Activated CD4-positive, alpha-beta memory T cell treated with anti-CD3 and anti-CD28 coated beads for 36 hours (primary cell): ENCODE measurements at places on chromosomes 2 and 18. TPM values are rescaled to one million over a fixed set of nuclear protein-coding genes. Genes with fewer than 3 reads are reported as not detected.

DNA sequence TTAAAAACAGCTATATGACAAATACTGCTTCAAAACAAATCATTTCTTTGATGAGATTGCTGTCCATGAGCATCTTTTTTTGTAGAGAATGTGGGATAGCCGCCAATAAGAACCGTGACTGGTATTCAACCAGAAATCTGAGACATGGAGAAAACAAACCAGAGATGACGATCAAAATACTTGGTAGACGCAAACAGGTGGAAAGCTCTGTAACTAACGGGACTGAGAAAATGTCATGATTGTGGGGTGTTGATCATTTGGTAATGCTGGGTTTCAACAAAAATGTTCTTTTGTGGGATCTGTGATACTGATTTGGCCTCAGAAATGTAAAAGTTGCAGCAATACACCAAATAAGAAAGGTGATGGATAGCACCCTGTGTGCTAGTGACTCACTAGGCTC lies 364.8 kb downstream of the NYAP2 start:
- DNase-seq: no peak

Gene GALNT14
- total RNA-seq: 0.43 TPM

DNA sequence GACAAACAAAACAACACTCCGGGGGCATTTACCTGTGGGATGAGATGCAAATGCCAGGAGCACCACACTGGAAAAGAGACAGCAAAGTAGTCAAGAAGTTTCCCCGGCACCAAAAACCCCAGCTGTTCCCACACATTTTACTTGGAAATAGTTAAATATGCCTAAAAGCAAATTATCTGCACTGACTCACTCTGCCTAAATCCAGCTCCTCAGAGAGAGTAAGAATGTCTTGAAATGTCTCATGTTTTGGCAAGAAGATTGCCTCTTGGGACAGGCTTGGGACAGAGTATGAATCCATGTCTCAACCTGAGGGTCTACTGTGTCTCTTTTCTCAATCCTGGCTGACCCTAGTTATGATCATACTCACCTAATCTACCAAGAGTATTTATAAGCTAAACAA lies 87.5 kb upstream of the RIOK3 start:
- DNase-seq: no peak

Gene LYPD1
- total RNA-seq: not detected

DNA sequence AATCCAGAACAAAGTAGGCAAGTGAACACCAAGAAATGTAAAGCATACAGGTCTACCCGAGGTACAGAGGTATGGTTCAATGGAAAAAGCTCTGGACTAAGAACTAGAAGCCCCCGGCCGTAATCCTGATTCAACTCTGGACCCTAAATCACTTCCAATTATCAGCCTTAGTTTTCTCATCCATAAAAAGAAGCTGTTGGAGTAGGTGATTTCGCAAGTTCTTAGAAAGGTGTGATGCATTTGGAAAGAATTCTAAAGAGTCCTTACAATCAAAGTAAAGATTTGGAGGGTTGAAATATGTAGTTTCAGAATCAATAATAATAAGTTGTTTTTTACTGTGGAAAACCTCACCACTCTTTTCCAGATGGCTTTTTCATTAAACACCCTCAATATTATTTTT lies 622.1 kb upstream of the ID2 start:
- DNase-seq: no peak

Gene SLC25A52
- total RNA-seq: not detected

Gene CGREF1
- total RNA-seq: 2.7 TPM

- no peak for DNase-seq
Observed at GRCh38 chr2:190379249-190379964, 28.7 kb upstream of the MFSD6 start.

- no peak for DNase-seq
Observed at GRCh38 chr18:29171892-29172755, 995.2 kb upstream of the CDH2 start.

Gene PSMA8
- 1.3 TPM for total RNA-seq

DNA sequence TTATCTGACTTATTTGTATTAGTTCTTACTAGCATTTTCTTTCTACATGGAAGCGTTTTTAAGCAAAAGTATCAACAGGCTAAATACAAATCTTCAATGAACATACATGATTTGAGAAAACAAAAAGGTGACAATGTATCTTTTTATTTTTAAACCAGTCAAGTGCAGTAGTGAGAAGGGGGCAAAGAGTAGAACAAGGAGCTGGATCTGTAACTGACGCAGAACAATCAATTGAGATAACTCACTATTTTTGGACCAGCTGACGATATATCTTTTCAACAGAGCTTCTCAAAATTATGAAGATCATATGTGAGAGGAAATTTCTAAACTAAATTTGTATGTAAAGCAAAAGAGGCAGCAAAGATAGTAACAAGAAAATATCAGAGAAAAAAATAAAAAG lies 15.5 kb downstream of the NCKAP1 start:
- DNase-seq: no peak

- DNase-seq: no peak
Observed at GRCh38 chr2:32962690-32963089, 15.9 kb downstream of the LTBP1 start.

Gene ZNF514
- total RNA-seq: 11.6 TPM

DNA sequence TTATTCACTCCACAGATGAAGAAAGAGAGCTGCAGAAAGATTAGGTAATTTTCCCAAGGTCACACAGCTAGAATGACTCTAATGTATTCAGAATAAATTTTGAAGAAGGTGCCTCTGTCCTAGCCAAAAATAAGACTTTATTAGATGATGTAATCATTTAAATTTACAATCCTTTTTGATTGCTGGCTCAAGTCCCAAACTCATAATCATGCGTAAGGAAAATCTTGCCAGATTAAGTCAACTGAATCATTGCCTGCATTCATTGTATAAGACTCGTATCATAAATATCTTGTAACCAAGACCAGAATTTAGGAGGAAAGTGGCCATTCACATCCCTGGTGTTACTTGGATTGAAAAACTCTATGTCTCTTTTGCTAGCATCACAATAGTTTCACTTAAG lies 53.1 kb upstream of the STK39 start:
- DNase-seq: no peak

Gene ANO7
- 2.1 TPM for total RNA-seq

DNA sequence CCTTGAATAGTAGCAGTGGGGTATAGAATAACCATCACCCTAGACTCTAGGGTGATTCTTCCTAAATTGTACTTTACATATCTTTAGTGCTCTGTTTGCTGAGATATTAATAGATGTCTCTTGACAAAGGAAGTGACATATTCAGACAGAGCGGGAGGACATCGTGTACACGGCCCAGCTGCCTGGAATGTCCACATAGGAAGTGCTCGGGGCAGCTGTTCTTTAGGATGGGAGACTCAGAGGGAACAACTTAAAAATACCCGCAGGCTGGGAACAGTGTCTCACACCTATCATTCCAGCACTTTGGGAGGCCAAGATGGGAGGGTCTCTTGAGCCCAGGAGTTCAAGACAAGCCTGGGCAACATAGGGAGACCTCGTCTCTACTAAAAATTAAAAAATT lies 206.1 kb downstream of the FAM210A start:
- DNase-seq: no peak

Gene ITGA6
- 8.6 TPM for total RNA-seq
